EH (cell line): ENCODE measurements at places on chromosomes 11 and 22.

DNA sequence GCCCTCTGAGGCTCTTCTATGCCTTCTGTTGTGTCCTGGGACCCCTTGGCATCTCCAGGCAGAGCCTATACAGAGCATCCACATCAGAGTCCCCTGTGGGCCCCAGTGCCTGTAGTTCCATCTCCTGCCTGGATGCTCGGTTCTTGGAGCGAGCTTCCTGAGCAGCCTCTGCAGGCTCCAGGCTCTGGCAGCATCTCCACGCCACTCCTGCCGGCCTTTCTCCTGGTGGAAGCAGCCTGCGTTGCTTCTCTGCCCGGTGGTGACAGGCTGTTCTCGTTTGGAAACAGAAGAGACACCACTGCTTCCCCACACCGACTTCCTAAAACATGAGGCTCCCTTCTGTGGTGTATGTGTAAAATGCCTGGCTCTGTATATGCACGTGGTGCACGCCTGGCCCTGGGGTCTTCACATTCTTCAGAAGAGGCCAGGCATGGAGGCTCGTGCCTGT is 52.8 kb downstream of the BCR start:
- peak; percentile 19 for DNase-seq

DNA sequence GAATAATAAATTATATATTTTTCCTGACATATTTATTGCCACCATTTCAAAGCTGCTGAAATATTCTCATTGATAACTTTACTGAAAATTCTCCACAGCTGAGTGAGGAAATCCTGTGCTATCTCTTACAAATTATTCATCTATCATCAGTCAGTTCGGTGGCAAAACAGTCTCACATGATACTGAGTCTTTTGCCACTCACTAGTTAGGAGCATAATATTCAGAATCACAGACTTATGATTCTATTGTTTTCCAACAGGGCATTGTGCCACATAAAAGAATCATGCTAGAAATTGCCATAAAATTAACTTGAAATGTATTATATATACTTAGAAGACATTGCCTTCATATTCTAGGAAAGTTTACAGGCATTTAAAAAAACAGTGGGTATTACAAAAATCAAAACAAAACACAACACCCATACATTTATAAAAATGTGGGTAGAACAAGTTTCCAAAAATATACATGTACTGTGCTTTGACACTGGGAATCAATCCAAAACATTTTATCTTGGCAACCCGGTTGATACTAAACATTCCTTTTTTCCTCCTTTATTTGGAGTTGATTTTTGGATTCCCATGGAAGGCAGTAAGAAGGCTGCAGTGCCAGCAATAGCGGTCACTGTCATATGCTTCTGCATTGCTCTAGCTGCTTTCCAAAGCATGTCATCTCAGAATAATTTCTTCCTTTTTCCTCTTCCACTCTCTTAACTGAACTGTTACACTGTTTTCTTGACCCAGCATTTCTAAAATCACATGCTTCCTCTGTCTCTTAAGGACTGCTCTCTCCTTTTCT is 42.5 kb downstream of the ATG16L2 start:
- peak; percentile 82 for DNase-seq

DNA sequence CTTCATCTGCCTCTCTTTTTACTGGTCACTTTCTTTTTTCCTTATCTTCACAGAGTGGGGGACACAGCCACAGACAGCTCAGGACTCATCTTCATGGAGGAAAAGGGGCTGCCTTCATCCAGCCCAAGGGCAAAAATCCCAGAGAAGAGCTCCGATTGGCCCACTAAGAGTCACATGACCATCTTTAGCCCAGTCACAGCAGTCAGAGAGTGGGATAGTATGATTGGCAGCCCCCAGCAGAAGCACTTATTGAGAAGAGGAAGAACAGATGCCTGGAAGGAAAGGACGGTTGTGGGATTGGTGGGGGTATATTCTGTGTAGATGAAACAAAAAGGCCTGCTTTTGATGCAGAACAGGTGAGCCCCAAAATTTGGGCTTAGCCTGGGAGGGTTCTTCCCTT is 77.8 kb downstream of the MN1 start:
- no peak for DNase-seq

DNA sequence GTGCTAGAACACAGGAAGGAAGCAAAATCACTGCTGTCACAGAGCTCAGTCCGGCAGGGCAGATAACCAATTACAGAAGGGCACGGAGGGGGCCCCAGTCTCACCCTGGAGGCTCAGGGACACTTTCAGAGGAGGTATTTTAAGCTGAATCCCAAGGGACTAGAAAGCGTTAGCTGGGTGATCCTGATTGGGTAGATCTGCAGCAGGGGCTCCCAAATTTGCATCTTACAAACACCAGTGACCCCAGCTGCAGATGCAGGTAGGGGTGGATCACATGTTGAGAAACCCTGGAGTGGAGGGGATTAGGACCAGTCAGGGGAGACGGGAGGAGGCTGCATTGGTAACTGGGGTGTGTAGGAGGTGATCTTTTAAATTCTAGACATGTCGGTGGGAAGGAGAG is 91.4 kb downstream of the CSNK2A3 start:
- DNase-seq, result no peak

GRCh38 chr22:32761251-32761903 is 40.1 kb upstream of the TIMP3 start:
- peak; percentile 86 for DNase-seq

GRCh38 chr11:8744423-8744822 is 61.8 kb downstream of the RPL27A start:
- DNase-seq, result no peak

GRCh38 chr11:12835286-12835685 is 161.1 kb downstream of the TEAD1 start:
- DNase-seq, result no peak

DNA sequence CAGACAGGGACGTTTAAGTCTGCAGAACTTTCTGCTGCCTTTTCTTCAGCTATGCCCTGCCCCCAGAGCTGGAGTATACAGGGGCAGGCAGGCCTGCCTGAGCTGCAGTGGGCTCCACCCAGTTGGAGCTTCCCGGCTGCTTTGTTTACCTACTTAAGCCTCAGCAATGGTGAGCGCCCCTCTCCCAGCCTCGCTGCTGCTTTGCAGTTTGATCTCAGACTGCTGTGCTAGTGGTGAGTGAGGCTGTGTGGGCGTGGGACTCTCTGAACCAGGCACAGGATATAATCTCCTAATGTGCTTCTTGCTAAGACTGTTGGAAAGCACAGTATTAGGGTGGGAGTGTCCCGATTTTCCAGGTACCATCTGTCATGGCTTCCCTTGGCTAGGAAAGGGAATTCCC is 38.5 kb downstream of the NELL1 start:
- DNase-seq, result no peak
